Lower lobe of right lung (tissue), 2 donors: ENCODE measurements at places on chromosomes 7 and 10. TPM values are rescaled to one million over a fixed set of nuclear protein-coding genes. Genes with fewer than 3 reads are reported as not detected.

ELFN1 gene
- total RNA-seq, result 1.4 TPM

PLAC9 gene
- total RNA-seq, result 38.0 TPM

TMEM236 gene
- 5.9 TPM for total RNA-seq

IDI2 gene
- total RNA-seq, result not detected

ZNF853 gene
- 4.4 TPM for total RNA-seq

CNNM1 gene
- total RNA-seq, result 0.35 TPM

KCP gene
- 1.3 TPM for total RNA-seq

ZNF33A gene
- 30.2 TPM for total RNA-seq

UCMA gene
- total RNA-seq, result not detected

CPEB3 gene
- total RNA-seq, result 6.9 TPM

AS3MT gene
- 1.9 TPM for total RNA-seq

C10orf62 gene
- total RNA-seq, result not detected

C10orf53 gene
- not detected for total RNA-seq

PRR15 gene
- 4.1 TPM for total RNA-seq
